Fibroblast of the aortic adventitia (primary cell): ENCODE measurements at places on chromosomes 2 and 18.
A peak's percentile ranks its signal among the peaks of the same experiment; 100 is the strongest.

DNA sequence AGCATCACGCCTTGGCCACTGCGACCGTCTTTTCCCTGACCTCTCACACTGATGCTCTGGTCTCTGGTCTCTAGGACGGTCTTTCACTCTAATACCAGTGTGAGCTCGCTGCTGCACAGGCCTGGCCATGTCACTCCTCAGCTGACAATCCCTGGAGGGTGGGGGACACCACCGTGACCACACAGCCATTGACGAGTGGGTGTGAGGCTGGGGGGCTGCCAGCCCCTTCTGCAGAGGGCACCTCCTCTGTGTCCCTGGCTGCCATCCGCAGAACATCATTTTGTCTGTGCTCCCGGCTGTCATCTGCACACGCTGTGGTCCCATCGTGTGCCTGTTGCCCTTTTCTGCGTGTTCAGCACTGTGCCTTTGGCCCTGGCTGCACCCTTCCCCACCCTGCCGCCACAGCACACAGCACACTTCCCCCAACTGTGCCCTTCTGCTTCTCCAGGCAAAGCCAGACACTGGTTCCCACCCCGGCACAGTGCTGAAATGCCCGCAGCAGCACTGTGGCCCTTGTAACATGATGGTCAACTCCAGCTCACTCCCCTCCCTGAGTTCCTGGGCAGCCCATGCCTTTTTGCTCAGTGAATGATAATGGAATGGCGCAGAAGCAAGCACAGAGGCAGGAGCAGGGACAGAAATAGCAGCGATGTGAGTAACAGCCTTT lies 30.4 kb upstream of the INHBB start:
- no peak for DNase-seq

GRCh38 chr2:34005901-34006300 lies 406.8 kb upstream of the FAM98A start:
- DNase-seq, result no peak

- DNase-seq, result no peak
Observed at GRCh38 chr18:42683094-42683493, 432.4 kb downstream of the RIT2 start.

GRCh38 chr2:219495531-219496122 lies 3.1 kb upstream of the GMPPA start:
- peak; percentile 70 for DNase-seq

DNA sequence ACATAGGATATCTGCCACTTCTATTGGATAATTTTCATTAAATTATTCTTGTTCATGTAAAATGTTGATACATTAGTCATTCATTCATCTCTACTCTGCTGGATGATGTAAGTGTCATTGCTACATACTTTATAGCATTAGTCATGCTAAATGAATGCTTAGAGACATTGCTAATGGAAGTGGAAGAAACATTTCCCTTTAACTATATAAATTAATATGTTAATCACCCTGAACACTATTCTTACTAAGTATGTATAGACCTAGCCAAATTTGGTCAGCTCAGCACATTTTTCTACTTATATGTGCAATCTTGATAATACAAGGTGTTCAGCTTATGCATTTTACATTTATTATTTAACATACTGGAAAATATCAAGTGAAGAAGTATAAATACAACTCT lies 160.2 kb downstream of the DPP4 start:
- DNase-seq, result peak; percentile 20

GRCh38 chr18:29169599-29169998 lies 992.7 kb upstream of the CDH2 start:
- no peak for DNase-seq

DNA sequence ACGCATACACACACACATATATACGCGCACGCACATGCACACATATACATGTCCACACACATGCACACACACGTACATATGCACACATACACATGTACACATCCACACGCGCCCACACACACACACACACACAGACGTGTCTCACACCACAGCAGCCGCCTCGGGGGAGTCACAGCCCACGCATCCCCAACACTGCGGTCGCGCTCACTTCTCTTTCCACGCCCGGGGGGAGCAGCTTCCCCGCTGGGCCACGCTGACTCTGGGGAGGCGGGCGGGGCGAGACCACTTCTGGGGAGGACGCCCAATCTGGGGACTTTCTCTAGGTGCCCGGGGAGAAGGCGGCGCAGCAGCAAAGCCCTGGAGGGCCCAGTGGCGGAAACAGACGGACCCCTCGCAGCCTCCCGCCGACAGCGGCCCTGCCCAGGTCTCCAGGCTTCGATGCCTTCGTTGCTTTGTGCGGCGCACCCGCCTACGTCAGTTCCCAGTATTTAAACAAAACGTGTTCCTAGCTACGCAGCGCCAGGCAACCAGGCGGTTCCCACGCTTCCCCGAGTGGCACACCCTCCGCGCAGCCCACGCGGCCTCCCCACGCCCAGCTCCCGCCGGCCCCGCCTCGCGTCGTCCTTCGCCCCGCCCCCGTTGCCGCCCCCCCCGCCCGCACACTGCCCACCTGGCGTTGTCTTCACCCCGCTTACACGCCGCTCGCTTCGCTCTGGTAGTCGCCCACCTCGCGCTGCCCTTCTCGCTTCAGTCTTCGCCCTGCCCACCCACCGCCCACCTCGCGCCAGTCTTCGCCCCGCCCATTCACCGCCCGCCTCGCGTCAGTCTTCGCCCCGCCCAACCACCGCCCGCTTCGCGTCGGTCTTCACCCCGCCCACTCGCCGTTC lies 810 bp upstream of the RBFA start:
- DNase-seq, result no peak

GRCh38 chr2:70717431-70718038 lies 50.5 kb downstream of the ADD2 start:
- no peak for DNase-seq

- no peak for DNase-seq
Observed at GRCh38 chr2:160077912-160078810, 15.7 kb upstream of the PLA2R1 start.

DNA sequence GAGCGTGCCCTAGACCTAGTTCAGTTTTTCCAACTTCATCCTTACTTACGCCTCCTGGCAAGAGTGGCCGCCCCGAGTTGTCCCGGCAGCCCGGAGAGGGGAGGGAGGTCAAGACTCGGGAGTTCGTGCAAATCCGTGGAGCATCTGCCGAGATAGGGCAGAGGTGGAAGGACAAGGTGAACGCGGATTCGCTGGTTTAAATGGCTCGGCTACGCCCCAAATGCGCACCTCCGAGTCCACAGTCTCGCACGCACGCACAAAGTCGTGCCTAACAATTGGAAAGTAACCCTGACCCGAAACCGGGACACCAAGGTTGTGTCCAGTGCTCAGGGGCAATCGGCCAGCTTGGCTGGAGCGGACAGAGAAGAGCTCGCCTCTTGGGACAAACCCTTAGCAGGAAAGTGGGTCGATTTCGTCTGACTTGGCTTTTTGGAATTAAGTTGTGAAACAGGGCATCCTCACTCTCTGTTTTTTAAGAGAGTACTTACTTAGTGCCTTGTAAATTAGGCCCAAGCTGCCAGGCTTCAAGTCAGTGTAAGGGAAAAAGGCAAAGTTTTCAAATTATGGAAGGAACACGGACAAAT lies 726 bp upstream of the SS18 start:
- DNase-seq, result no peak

DNA sequence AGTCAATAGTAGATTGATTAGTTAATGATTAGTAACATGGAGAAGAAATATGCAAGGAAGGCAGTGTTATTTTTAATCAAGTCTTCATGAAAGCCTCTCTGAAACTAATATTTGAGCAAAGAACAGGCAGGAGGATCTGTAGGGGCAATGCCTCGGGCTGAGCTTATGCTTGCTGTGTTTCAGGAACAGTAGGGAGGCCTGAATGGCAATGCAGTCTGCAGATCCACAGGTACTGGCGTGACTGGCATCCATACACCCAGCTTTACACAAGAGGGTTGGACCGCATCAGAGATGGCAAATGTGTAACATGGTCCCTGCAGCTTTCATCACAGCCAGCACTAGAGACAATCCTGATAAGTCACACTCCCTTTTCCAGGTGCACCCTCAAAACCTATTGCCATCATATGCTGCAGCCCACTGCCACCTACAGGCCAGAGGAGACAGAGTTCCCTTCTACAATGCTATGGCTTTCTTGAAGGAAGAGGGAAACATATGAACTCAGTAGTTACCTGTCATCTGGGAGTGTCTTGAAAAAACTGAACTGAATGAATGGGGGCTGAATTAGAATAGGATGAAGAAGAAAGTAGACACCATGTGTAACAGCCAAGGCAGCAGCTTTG lies 582.4 kb upstream of the RAB6C start:
- DNase-seq, result no peak

GRCh38 chr2:85644909-85645308 lies 23.1 kb downstream of the SFTPB start:
- DNase-seq, result no peak

- no peak for DNase-seq
Observed at GRCh38 chr2:179692610-179693009, 168.8 kb downstream of the ZNF385B start.

- no peak for DNase-seq
Observed at GRCh38 chr2:192230889-192231453, 36.2 kb upstream of the TMEFF2 start.

DNA sequence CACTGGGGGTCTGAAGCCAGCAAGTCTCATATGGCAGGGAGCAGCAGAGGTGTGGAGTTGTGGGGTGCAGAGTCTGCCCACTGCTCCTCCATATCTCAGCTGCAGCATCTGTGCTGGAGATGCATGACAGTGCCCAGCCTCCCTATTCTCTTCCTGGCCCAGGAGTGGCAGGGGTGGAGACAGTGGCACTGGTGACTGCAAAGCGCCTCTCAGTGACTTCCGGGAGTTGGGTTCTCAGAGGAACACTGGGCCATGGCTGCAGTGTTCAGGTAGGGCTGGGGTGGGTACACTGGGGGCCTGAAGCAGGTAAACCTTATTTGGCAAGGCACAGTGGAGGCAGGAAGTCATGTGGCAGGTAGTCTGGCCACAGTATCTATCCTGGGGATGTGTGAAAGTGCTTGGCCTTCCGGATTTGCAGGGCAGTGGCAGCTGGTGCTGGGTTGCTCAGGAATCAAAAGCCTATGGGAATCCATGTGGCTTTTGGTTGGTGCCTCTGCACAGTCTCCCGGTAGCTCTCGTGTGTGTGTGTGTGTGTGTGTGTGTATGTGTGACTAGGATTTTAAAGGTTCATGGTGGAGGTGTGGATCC lies 60.3 kb upstream of the THUMPD2 start:
- no peak for DNase-seq

- DNase-seq, result no peak
Observed at GRCh38 chr2:144233317-144233716, 286.6 kb downstream of the ZEB2 start.

DNA sequence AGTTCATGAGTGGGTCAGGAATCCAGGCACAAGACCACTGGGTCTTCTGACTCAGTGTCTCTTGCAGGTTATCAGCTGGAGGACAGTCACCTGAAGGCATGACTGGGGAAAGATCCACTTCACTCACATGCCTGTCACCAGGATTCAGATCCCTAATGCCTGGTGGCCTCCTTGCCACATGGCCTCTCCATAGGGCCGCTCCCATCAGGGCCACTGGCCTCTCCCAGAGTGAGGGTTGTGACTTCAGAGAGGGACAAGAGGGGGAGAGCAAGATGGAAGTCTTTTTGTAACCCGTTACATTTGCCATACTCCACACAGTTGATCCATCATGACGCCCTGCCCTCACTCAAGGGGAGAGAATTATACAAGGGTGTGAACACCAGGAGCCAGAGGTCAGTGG lies 13.0 kb upstream of the OTOS start:
- DNase-seq, result no peak

- no peak for DNase-seq
Observed at GRCh38 chr2:25251422-25252273, 83.3 kb upstream of the POMC start.

- peak; percentile 95 for DNase-seq
Observed at GRCh38 chr2:105037572-105038382, at the start of gene MRPS9. TSS of gene MRPS9 (plus strand) at chr2:105038069. CDS start at chr2:105038093, 24 bp downstream.

- DNase-seq, result peak; percentile 74
Observed at GRCh38 chr2:207408086-207408794, 121.5 kb upstream of the CREB1 start.

GRCh38 chr18:36448384-36449290 lies 151.1 kb downstream of the FHOD3 start:
- DNase-seq, result no peak

DNA sequence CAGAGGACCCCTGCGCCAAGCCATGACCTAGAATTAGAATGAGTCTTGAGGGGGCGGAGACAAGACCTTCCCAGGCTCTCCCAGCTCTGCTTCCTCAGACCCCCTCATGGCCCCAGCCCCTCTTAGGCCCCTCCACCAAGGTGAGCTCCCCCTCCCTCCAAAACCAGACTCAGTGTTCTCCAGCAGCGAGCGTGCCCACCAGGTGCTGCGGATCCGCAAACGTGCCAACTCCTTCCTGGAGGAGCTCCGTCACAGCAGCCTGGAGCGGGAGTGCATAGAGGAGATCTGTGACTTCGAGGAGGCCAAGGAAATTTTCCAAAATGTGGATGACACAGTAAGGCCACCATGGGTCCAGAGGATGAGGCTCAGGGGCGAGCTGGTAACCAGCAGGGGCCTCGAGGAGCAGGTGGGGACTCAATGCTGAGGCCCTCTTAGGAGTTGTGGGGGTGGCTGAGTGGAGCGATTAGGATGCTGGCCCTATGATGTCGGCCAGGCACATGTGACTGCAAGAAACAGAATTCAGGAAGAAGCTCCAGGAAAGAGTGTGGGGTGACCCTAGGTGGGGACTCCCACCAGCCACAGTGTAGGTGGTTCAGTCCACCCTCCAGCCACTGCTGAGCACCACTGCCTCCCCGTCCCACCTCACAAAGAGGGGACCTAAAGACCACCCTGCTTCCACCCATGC lies 3.0 kb downstream of the PROC start:
- DNase-seq, result no peak

DNA sequence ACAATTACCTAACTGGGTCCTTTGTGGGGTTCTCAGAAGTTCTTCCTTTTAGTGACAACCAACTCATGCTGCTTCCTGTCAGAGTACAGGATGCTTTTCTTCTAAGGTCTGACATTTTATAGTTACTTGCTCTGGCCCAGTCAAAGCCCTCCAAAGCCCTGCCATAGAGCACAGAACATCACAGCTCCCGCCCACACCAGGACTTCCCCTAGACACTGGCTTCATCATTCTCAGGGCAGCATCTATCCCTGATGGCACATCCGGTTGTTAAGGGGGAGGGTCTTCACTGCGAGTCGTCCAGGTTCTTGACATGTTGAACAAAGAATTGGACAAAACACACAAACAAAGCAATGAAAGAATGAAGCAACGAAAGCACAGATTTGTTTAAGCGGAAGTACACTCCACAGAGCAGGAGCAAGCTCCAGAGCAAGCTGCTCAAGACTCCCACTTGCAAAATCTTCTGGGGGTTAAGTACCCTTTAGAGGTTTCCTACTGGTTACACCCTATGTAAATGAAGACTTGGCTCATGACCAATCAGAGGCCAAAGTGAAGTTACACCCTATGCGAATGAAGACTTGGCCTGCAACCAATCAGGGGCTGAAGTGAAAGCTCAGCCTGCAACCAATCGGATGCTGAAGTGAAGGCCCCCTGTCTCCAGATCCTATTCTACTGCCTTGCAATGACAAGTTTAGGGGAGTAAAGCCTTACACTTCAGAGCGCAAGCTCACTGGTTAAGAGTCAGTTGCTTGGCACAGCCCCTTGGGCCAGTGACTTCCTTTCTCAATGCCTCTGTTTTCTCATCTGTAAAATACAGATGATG lies 79.0 kb downstream of the HDAC4 start:
- no peak for DNase-seq

- DNase-seq, result no peak
Observed at GRCh38 chr2:111105926-111106325, 14.8 kb upstream of the BCL2L11 start.
